Osteoblast (primary cell): ENCODE measurements at places on chromosomes 13 and 19. TPM values are rescaled to one million over a fixed set of nuclear protein-coding genes. Genes with fewer than 3 reads are reported as not detected.

- H3K36me3 ChIP-seq: no peaks in the 10 kb centered on the region
- H3K27me3 ChIP-seq: no peaks in the 10 kb centered on the region
- no peak for DNase-seq
These were observed 8.7 kb downstream of the SYNGR4 start for GRCh38 chr19:48372904-48373303.

GRCh38 chr19:32971715-32972540, at the start of the genes CEP89 and FAAP24:
Gene CEP89, minus strand, starts transcription at chr19:32971958. Its CDS starts 84 bp downstream, at chr19:32971874.
Gene FAAP24, plus strand, starts transcription at chr19:32972242. Its CDS starts 955 bp downstream, at chr19:32973197.
- H3K27ac ChIP-seq: peak within 1 kb of the TSS; percentile 96
- peak within 1 kb of the TSS; percentile 89 for H3K4me3 ChIP-seq
- peaks cover 5% of the 10 kb centered on the region for H3K36me3 ChIP-seq
- DNase-seq: peak; percentile 99
- H3K27me3 ChIP-seq: no peaks in the 10 kb centered on the region
- H3K4me1 ChIP-seq: peaks cover 9% of the 10 kb centered on the region

- peaks cover 23% of the 10 kb centered on the region for H3K4me1 ChIP-seq
- no peaks in the 10 kb centered on the region for H3K36me3 ChIP-seq
- peak overlapping the region; percentile 82 for H3K27ac ChIP-seq
These were observed 27.2 kb downstream of the WASF3 start for GRCh38 chr13:26584713-26585112.

DNA sequence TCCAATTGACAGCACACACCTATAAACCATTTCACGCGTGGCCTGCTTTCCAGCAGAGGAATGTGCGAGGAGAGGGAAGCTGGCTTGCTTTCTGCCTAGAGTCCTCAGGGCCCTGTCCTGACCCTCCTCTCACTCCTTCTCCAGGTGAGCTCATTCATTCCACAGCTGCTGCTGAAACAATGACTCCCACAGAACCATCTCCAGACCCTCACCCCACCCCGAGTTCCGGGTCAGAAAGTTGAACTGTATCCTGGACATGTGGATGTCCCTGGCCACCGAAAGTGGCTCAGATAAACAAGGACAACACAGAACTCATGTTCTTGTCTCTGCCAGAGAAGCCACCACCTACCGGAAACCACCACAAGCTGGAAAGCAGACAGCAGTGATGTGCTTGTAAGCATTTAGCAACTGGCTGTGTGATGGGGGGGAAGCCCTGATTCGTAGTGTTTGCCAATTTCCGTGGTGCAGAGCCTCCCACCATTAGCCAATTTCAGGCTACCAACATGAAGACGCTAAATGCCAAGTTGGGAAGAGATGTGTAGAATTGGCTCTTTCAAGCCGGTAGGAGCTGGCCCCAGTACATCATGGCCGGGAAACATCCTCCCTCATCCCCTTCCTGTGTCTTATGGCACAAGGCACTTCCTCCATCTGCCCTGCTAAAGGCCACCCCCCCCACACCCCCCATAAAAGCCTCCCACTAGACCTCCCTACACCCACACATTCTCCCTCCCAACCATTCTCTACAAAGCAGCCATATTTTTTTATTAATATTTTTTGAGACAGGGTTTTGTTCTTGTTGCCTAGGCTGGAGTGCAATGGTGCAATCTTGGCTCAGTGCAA, 5.0 kb downstream of the SYCE2 start:
- peaks cover 6% of the 10 kb centered on the region for H3K27me3 ChIP-seq
- no peaks in the 10 kb centered on the region for H3K36me3 ChIP-seq
- peak; percentile 67 for DNase-seq

DNA sequence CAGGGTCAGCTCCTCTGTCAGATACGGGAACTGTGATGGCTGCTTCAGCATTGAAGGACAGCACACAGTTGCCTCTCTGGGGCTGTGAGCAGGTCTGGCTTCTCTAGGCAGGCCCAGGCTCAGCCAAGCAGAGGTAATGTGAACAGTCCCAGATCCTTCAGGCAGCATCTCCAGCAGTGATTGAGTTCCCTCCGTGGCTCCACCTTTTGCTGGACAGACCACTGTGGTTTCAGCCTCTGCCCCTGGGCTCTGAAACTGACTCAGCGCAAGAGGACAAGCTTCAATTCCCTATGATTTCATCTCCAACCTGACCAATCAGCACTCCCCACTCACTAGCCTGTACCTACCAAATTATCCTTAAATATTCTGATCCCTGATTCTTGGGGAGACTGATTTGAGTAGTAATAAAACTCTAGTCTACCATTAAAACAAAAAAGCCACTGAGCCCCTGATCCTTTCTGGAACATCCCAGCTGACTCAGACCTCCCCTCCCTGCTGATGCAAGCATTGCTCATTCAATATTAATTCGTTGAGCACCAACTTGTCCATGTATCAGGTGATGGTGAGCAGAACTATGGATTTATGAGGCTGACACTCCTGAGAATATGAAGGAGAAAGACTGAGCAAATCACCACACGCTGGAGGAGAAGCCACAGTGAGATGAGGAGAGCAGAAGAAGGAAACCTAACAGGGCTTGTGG, 16.7 kb downstream of the GSX1 start:
- H3K36me3 ChIP-seq: no peaks in the 10 kb centered on the region
- H3K4me3 ChIP-seq: no peak overlapping the region
- no peak for DNase-seq
- H3K27ac ChIP-seq: no peak overlapping the region
- H3K4me1 ChIP-seq: no peaks in the 10 kb centered on the region

- no peaks in the 10 kb centered on the region for H3K4me1 ChIP-seq
- no peak overlapping the region for H3K4me3 ChIP-seq
- H3K27me3 ChIP-seq: peaks cover 4% of the 10 kb centered on the region
- DNase-seq: peak; percentile 39
These were observed 10.2 kb upstream of the N4BP2L2 start for GRCh38 chr13:32548837-32549236.

DNA sequence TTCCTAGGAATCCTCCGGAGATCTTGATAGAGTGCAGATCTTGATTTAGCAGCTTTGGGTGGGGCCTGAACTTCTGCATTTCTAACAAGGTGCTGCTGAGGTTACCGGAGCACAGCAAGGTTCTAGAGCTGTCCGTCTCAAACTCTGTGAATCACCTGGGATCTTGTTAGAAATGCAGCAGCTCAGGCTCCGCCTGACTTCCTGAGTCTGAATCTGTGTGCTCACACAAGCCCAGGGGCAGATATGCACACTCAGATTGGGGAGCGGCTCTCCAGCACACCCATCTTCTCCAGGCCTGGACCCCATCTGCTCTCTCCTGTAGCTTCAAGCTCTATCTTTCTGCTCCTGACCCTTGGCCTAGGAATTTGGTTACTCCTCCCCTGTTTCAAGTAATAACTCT, 3.5 kb upstream of the TEX26 start:
- H3K27me3 ChIP-seq: peaks cover 27% of the 10 kb centered on the region
- no peaks in the 10 kb centered on the region for H3K4me1 ChIP-seq
- no peak overlapping the region for H3K4me3 ChIP-seq
- H3K27ac ChIP-seq: no peak overlapping the region
- peaks cover 18% of the 10 kb centered on the region for H3K36me3 ChIP-seq

APOC1 gene
- total RNA-seq: 1.2 and 1.4 TPM in 2 replicates

GNA15 gene
- total RNA-seq: 0.36 TPM in 1 of 2 replicates, not detected in the other
